ENCODE measurements at places on chromosomes 6 and 20.

- no peak for DNase-seq
Observed at GRCh38 chr20:62489186-62489931, 13.6 kb upstream of the GATA5 start.

DNA sequence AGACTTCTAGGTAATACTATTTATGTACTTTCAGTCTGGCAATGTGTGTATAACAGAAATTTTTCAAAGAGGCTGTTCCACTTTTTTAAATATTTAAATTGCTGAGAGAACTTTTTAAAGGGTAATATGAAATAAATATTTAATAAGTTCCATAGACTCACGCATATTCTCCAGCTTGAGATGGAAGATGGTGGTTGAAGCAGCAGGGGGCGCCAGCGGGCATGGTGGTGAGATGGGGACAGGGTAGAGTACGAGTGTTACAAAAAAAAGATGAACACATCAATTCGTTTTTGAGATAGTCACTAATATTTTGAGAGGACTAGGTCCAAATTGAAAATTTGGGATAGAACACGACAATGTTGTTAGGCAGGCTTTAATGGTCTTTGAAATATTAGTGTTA, 68.4 kb downstream of the RSPO3 start:
- peak; percentile 45 for DNase-seq

DNA sequence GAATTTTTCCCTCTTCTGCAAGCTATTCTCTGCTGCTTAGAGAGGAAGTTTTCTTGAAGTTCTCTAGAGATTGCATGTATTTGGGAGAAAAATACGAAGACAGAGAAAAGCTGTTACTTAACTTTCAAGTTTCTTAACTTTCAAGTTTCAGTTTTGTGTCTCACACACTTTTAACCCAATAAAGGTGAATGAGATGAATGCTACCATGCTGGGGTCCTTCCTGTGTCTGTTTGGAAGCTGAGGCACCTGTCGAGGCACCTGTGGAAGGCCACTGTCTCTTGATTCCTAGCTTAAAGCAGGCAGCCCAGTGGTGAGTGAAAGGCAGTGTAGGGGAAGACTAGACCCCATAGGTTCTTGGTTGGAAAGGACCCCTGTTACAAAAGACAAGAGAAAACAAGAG, 372.8 kb upstream of the JARID2 start:
- no peak for DNase-seq

DNA sequence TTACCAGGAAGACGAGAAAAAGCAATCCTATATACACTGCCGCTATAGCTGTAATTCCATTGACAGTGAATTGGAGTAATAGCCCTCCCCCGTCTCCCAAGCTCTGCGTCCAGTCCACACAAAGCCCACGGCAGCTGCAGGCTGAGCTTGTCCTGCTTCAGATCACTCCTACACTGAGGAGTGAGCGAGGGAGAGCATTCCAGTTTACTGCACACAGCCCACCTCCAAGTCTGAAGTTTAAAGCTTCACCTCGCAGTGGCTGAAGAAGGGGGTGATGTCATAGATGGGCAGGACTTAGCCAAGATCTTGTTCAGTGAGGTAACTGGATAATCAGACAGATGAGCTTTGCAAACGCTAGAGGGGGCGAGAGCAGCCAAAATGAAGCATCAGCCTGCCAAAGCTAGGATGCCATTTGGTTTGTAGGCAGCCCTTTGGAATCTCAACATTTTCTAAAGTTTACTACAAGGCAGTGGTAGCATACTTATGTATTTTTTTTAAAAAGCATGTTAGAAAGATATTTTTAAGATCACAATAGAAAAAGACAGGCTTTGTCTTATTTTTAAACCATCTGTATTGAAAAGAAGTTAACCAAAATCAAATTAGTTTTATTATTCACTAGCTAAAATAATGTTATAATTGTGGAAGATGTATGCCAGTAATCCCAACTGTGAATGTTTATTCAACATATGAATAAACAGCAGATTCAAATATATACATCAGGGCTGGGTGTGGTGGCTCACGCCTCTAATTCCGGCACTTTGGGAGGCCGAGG, at the start of gene FLRT3:
TSS of gene FLRT3 (minus strand) at position 213 of the 772 bp plus-strand sequence. CDS start 10,106 bp downstream, outside the sequence.
- DNase-seq = no peak

GRCh38 chr6:155985660-155986138, 530.1 kb upstream of the NOX3 start:
- no peak for DNase-seq

DNA sequence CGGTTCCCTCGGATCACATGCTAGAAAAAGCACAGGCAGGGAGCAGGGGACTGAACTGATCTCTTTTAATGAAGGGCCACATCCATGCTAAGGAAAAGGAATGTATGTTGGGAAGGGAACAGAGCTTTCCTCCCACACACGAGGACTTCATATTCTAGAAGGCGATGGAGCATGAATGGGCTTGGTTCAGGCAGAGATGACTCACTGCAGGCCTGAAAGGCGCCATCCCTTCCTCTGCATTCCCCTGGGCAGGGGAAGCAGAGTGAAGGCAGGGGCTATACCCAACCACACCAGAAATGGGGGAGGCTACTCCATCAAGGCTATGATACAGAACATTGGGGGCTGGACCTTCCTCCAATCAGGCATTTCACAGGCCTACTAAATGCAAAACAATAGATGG, 30.6 kb downstream of the ELMO2 start:
- no peak for DNase-seq

- no peak for DNase-seq
Observed at GRCh38 chr6:57130661-57131177, 40.7 kb downstream of the ZNF451 start.

- no peak for DNase-seq
Observed at GRCh38 chr20:59749301-59749700, 145.0 kb downstream of the PHACTR3 start.

- DNase-seq = no peak
Observed at GRCh38 chr6:157150076-157150475, 173.2 kb downstream of the TMEM242 start.

GRCh38 chr6:160991406-160992060, at the start of gene MAP3K4:
Gene MAP3K4, plus strand, starts transcription at chr6:160991769. Its CDS starts 163 bp downstream, at chr6:160991932.
- peak; percentile 78 for DNase-seq

DNA sequence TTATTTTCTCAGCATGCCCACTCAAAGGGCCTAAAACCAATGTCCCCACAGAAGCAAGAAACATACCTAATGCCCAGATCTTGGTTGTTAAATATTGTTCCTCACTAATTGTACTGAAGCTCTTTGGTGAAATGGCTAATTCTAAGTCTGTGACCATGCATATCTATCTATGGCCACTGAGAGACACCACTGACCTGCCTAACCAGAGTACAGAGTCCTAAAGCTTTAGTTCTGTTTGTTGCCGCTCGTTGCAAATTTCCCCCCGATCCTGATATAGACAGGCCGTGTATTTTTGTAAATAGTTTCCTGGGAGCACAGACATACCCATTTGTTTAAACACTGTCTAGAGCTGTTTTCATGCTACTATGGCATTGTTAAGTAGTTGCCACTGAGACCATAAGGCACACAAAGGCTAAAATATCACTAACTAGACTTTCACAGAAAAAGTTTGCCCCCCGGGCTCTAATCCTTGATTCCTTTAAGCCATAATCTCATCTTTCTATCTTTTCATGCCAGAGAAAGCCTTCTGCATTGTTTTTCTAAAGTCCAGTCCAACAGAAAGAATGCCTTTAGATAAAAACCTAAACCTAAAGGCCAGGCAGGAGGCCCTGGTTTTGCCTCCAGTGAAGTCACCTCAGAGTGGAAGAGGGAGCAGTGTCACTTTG, 48.7 kb downstream of the DNAAF9 start:
- no peak for DNase-seq

- no peak for DNase-seq
Observed at GRCh38 chr6:168504366-168504765, 63.4 kb downstream of the SMOC2 start.

DNA sequence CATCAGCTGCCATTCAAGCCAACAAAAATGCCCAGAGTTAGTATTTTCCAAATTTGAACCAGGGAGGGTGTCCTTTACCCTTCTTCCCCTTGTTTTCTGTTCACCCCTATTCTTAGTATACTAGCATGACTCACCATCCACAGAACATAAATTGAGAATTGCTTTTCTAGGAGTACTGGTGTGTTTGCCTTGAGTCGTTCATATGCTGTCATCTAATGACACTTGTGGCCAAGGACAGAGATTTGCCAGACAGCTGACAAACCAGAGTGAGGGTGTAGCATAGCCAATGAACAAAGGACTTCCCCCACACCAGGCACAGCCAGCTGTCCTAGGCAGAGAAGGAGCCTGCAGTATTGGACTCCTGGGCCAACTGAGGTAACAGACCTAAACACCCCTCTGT, 62.2 kb downstream of the FILIP1 start:
- no peak for DNase-seq

DNA sequence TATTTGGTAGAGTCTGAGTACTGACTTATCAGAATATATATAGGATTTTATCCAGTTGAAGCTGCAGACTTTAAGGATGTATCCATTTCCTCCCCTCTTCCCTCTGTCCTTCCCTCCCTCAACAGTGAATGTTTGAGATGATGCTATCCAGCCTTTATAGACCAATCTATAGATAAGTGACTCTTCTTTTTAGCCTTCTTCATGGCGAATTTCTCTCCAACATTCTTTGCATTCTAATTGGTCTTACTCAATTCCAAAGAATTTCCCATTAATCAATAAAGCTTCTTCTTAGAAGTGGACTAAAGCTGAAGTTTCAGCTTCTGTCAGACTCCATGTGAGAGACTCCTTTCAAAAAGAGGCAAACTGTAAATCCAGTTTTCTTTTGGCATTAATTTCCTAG, 99.3 kb downstream of the AIG1 start:
- DNase-seq = no peak

DNA sequence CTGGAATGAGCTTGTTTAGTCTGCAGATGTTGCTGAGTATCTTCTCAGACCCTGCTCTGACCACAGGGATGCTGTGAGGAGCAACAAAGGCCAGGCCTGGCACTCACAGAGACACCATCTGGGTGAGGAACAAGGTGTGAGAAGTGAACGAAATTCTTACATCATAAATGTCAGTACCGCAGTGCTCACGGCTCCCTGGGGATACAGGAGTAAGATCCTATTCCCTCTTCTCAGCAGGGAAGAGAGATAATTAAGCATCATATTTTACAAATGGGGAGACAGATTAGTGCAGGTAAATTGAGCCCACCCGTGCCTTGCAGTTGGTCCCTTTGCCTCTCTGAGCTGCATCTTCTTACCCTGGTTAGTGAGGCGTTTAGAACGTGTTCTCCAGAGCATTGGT, 106.2 kb downstream of the DTD1 start:
- no peak for DNase-seq

DNA sequence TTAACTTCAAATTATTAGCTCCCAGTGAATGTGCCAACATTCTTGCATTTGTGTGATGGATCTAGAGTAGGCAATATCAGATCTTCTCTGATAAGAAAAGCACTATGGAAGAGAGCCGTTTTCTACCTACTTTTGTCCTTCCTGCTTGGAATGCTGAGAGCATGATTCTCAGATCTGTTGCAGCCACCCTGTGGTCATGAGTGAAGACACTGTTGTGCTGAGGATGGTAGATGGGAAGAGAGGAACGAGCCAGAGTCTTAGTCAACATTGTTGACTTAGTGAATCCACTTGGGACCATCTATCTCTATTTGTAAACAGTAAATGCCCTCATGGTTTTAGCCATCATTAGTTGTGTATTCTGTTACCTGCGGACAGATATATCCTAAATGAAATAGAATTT, 202.6 kb downstream of the CD109 start:
- DNase-seq = no peak

GRCh38 chr20:17761604-17762003, 61.8 kb downstream of the BANF2 start:
- no peak for DNase-seq

- no peak for DNase-seq
Observed at GRCh38 chr6:148432462-148433195, 90.0 kb downstream of the SASH1 start.

DNA sequence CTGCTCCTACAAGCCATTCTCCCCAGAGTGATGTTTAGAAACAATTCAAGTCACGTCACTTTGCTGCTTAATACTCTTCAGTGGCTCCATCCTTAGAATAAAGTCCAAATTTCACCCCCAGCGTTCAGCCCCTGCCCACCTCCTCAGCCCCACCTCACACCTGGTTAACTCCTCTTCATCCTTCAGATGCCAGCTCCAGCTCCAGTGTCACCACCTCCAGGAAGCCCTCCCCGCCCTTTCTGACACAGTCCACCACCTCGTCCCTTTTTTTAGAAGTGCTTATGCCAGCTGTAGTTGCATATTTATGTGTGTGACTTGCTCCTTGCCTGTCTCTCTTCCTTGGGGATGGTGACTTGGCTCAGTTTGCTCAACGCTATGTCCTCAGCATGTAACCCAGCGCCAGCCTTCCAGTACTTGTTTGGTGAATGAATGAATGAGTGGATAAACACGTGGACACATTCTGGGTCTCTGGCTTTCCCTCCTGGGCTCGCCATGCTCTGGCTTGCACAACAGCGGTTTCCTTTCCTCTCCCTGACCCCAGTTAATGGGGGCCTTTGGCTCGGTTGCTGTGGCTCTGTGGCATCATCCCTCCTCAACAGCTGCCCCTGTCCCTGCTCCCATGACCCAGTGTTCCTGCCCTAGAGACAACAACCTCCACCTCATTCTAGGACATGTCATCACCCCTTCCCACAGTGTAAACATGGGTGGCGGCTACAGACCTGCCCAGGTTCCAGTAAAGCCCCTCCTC, 3.7 kb upstream of the IP6K3 start:
- DNase-seq = no peak

GRCh38 chr6:54784011-54784410, 62.6 kb upstream of the FAM83B start:
- no peak for DNase-seq

DNA sequence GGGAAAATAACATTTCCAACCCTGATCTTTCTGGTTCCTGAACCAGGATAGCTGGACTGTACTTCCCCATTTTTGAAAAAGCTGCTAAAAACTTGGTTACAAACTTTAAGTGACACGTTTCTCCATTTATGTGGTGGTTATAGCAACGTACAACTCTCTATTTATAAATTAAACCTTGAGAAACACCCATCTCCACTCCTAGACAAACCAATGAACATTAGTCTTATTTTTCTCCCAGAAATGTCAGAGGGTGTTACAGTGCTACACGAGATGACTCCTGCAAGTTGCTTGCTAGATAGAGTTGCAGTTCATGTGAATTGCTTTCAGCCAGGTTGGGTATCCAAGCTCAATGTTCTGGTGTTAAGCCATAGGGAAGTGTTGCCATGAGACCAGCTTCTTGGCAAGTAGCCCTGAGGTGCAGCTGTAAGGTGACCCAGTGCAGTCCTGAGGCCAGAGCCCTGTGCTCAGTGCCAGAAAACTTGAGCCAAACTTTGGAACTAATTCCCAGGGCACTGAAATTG, 51.3 kb upstream of the REV3L start:
- no peak for DNase-seq

DNA sequence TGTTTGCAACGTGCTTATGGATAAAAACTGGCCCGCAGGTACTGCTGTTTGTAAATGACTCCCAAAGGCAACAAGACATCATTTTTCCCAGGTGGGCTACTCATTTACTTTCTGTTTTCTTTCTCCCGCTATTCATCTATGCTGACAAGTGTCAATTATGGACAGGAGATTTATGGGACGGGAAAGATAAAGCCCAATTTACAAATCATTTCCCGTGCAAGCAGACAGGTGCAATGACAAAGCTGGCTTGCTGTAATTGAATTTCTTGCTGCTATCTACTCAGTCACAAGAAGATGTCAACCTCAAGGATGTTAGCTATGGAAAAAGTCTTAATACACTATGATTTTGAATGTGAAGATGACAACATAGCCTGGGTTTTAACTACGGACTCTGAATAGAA, 125.5 kb downstream of the EPHA7 start:
- no peak for DNase-seq

GRCh38 chr6:78910591-78911171, 43.3 kb downstream of the IRAK1BP1 start:
- DNase-seq = no peak

- DNase-seq = no peak
Observed at GRCh38 chr6:68628161-68628560, 6.9 kb upstream of the ADGRB3 start.
